ENCODE measurements at places on chromosomes 6 and 20.

DNA sequence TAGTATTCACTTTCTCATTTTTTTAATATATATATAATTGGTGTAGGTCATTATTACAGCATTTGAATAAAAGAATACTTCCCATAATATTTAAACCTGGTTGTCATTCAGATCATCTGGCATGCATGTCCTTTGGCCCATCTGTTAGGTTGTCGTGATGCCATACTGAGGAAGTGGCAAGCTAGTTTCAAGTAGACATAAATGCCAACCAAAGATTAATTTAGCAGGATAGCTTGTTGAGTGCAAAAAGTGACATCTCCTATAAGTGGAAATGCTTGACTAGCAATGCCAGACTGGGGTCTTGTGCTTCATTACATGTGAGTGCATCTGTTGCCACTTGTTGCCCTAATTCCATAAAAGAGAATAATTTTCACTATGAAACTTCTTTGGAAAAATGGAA is 1044.7 kb downstream of the GRIK2 start:
- peak; percentile 98 for DNase-seq

DNA sequence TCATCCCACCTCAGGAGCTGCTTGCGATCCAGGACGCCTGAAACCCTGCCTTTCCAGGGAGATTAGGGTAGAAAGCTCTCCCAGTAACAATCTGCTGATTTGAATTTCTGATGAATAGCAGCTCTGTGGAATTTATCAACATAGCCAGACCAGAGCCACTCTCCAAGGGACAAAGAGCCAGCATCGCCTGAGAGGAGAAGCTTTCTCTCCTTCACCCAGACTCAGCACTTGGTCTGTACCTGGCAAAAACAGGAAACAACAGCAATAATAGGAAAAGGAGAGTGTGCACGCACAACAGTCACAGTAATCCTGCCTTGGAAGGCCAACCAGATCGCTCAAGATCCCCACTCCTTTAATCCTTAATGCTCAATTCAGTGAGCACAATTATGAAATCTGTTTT is 22.3 kb upstream of the ROS1 start:
- DNase-seq: peak; percentile 13

- DNase-seq: peak; percentile 41
These were observed 21.6 kb downstream of the KCNB1 start for GRCh38 chr20:49460916-49461315.

GRCh38 chr6:7264041-7264440 is 49.0 kb downstream of the SSR1 start:
- no peak for DNase-seq

GRCh38 chr6:16982807-16983206 is 119.0 kb upstream of the STMND1 start:
- no peak for DNase-seq

GRCh38 chr6:105991561-105992314 is 94.4 kb upstream of the PRDM1 start:
- DNase-seq: peak; percentile 71

DNA sequence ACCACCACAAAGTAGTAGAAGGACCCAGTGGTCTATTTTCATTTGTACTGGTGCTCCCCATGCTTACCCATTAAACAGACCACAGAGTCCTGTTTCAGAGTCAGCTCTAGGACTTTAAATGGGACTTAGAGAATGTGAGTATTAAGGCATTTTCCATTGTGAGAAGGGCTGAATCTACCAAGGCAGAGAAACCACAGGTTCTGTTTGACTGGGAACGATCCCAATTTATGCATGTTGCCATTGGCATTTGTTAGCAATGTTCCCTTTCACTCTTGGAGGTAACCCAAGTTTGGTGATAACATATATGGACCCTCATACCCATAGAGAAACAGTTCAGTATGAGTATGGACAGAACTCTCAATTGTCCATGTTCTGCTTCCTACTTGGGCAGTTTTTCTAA is 672.8 kb downstream of the KIF16B start:
- no peak for DNase-seq

DNA sequence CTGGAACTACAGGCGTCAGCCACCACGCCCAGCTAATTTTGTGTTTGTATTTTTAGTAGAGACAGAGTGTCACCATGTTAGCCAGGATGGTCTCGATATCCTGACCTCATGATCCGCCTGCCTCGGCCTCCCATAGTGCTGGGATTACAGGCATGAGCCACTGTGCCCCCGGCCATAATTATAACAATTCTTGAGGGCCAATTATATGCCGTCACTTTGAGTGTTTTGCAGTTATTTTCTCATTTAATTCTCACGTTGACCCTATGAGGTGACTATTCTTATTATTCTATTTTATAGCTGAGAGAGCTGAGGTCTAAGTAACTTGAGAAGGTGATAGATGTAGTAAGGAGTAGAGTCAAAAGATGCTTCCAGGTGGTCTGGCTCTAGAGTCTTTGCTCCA is 13.0 kb downstream of the MYO6 start:
- DNase-seq: no peak

DNA sequence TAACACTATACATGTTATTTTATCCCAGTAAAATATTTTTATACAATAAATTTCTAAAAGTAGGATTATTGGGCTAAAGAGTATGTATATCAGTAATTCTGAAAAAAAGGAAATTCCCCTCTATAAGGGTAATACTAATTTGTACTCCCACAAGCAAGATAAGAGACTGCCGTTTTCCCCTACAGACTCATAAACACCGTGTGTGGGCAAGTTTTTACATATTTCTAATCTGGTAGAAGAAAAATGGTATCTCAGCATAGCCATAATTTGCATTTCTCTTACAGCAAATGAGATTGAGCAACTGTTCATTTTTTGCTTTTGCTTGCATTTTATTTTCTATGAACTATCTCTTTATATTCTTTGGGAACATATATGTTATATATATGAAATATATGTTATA is 26.0 kb upstream of the MYMX start:
- no peak for DNase-seq

- no peak for DNase-seq
These were observed 120.3 kb upstream of the RALGAPA2 start for GRCh38 chr20:20832715-20833114.

DNA sequence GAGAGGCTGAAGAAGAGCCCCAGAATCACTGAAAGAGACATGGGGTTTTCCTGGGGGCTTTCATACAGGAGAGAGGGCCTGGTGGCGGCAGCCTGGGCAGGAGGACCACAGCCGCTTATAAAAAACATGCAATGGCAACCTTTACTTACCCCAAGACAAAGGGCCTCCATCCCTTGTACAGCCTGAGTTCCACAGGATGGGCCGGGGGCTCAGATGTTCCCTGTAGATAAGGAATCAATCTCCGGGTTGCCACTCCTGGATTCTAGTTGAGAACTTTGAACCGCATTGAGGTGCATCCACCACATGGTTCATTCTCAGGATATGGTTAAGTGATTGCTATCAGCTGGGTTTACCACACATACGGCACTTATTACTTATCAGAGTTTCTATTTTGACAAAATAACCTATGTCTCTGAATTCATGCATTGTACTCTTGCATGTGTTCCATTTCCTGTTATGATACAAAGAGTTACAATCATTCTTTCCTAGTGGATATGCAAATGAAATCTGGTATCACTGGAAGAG is 677.6 kb downstream of the KIF16B start:
- DNase-seq: no peak

GRCh38 chr6:81557811-81558210 is 194.7 kb downstream of the TENT5A start:
- DNase-seq: no peak

DNA sequence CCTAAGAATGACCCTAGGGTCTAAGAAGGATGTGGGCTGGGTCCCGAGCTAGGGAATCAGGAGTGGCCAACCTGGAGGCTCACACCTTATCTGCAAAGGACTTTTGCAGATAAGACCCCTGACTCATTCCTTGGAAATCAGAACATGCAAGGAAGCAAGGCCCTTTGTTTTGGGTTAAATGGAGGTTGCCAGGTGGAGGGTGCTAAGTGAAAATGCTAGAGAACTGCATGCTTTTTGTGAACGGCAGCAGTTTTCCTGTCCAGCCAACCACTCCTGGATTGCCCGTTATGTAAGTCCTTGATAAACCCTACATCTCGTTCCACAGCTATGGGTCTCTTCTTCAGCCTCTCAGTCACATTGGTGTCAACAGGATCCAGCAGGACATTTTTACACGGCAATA is 52.1 kb upstream of the CST7 start:
- DNase-seq: no peak

GRCh38 chr6:160895562-160895961 is 96.0 kb upstream of the MAP3K4 start:
- DNase-seq: no peak

DNA sequence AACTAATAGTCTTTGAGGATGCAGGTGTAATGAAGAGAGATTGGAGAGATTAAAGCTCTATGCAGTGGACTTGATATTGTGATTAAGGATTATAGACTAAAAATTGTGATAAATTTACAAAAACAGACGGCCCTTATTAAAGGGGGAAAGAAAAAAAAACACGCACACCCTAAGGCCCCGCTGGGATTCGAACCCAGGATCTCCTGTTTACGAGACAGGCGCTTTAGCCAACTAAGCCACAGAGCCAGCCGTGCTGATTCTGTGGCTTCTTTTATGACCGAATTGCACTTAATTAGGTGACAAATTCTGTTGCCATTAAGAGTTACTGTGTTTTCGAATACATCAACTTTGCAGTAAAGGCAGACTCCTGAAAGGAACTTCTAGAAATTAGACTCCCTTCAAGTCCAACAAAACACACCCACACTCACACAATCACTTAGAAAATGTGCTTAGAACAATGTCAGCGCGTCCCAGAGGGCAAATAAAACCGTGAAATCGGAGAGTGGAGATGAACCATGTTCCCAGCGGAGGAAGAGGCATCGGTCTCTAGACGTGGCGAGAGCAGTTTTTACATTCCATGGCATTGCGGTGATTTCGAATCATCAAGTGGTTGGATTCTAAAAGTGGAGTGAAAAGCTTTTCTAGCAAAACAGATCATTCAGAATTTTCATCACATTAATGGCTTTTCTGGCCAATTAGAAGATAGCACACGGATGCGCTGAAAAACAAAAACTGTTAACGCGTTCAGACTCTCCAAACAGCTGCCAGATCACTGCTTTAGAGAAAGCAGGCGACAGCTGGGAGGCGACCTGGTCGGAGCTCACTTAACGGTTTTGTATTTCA is 122.6 kb downstream of the GPX5 start:
- peak; percentile 90 for DNase-seq

DNA sequence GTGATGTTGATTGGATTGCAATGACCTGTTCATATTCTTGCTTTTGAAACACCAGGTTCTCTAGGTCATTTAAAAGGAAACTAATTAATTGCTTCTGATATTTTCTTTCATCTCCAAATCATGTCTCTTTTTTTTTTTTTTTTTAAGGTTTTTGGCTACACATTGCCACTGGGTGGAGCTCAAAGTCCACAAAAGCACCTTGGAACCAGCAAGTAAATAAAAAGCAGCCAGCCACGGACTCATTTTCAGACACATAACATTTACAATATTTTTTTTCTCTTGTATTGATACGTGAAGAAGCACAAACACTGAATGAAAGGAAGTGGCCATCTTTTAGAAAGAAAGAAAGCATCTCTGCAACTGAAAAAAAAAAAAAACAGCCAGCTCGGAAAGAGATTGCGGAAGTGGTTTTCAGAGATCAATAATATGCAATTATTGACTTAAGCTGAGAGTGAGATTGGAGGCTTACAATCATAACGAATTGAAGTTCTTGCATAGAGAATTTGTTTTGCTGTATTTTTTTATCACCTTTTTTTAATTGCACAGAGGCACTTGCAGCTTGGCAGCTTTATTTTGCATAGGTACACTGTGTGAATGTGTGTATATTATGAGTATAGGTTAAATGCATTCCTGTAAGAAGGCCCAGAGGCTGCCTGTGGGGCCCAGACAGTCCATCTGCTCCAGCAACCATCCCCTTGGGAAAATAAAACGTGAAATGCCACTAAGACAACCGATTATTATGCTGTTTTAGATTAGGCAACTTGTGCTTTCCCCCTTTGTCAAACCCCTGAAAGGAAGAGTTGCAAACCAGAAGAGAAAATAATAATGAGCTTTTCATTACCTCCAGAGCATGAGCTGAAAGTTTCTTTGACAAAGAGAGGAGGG is 28.2 kb downstream of the CGA start:
- DNase-seq: peak; percentile 78

GRCh38 chr6:96124778-96125177 is 109.0 kb downstream of the FUT9 start:
- no peak for DNase-seq

DNA sequence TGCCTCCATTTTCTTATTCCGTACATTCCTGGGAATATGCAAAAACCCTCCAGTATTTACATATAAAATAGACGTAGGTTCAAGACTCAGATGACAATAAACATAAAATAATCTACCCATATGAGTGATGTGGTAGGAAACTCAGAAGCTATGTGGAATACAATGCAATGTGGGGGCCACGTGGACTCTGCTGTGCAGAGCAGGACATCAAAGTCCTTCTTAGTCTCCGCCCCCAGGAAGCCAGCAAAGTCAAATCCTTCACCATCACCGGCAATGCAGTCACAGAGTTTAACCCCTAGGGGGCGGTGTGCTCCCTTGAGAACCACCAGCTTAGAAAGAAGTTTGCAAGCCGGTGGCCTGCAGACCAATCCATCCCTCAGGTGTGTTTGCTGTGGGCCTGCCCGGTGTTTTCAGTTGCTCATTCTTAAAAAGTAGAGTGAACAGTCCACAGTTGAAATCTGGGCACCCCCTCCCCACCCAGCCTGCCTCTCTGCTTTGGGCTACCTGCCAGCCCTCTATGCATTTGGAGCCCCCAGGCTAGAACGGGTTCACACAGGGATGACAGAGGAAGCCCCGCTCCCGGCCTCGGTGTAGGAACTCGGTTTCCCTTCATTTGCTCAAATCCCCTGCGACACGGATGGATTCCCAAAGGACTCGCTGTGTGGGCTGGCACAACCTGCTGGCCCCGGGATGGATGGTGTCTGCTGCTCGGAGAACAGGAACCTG is 59.9 kb downstream of the SULF2 start:
- DNase-seq: peak; percentile 55

- no peak for DNase-seq
These were observed 2.8 kb downstream of the SIRPA start for GRCh38 chr20:1897965-1898464.

DNA sequence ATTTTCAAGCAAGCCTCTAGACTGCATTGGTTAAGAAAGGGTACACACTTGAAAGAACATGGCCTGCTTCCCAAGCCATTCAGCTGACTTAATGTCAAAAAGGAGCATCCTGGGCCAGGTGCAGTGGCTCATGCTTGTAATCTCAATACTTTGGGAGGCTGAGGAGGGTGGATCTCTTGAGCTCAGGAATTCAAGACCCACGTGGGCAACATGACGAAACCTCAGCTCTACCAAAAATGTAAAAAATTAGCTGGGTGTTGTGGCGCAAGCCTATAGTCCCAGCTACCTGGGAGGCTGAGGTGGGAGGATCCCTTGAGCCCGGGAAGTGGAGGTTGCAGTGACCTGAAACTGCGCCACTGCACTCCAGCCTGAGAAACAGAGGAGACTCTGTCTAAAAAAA is 26.9 kb upstream of the NT5E start:
- no peak for DNase-seq

DNA sequence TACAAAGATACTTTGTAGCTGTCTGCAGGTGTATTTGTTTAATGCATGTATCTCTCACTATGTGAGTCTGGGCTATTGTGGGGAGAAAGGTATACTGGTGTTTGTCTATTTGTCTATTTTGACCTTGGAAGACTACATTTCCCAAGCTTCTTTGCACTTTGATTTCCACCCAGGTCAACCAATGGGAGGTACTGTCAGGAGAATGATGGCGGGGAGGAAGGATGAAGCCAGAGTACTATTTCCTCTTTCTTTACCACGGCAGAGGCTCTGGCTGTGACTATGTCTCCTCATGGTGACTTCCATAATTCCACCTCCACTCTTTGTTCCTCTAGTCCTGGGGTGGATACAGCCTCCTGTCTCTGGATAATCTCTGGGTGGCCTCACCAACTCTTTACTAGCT is 23.1 kb downstream of the LBP start:
- DNase-seq: no peak
